ENCODE measurements at places on chromosomes 4 and X.

DNA sequence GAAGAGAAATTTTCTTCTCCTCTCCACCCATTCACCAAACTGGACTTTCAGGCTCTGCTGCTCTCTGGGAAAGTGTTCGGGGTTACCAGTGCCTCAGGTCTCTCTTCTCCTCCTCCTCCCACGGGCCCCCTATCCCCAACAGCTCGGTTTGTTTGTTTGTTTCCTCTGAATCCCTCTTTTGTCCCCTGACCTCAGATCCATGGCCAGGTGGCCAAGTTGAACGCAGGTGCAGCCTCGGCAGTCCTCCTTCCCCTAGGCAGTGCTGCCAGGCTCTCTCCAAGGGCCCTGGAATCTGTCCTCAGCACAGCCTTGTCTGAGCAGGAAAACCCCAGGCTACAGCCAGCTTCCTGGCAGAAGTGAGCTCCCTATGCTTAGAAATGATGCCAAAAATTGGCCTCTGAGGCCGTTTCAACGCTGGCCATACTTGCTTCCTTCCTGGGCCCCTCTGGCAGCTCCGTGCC lies 60.0 kb downstream of the FHDC1 start:
- DNase-seq: no peak

DNA sequence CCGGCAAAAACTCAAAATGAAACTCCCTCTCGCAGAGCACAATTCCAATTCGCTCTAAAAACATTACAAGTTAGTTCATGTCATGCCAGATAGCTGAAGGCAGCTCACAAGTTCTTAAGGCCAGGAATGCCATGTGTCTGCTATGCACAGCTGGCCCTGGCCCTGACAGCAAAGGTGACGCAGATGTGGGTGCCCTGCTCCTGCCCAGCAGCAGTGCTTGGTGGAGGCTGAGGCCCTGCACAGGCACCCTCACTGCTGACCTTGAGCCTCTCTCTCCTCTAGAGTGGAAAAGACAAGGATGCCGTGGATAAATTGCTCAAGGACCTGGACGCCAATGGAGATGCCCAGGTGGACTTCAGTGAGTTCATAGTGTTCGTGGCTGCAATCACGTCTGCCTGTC lies 2.9 kb downstream of the S100P start:
- DNase-seq: no peak

GRCh38 chr4:150679018-150679764 lies 97.2 kb downstream of the MAB21L2 start:
- DNase-seq: no peak

DNA sequence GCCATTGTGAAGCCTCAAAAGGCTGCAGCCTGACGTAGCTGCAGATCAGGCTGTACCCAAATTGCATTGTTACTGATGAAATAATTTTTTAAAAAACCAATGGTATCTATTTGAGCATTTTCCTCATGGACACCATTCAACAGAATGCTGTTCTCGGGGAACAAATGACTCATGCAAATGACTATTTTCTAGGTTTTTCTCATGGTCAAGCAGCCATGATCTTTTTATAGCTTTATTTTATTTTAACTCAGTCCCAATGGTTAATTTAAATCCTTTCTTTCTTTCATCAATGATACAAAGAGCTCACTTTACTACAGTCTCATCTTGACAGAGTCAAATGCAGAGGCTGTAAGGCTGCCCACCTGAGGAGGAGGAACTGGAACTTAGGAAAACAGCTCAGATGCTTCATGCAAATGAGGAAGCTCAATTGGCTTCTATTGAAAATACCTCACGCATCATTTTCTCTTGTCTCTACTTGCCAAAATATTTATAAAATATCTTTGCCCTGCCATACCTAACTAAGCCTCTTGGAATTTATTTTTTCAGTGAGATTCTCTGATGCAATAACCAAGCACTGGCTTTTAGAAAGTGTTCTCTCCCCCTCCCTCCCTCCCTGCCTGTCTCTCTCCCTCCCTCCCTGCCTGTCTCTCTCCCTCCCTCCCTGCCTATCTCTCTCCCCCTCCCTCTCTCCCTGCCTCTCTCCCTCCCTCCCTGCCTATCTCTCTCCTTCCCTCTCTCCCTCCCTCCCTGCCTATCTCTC lies 81.0 kb downstream of the SORBS2 start:
- DNase-seq: no peak

GRCh38 chr4:138669479-138670315 lies 345.9 kb upstream of the NOCT start:
- no peak for DNase-seq

Measured in SHP77 treated with DMSO at 0.1 percent for 48 hours (cell line).